ENCODE measurements at places on chromosomes 1 and 21. TPM values are rescaled to one million over a fixed set of nuclear protein-coding genes. Genes with fewer than 3 reads are reported as not detected.

DNA sequence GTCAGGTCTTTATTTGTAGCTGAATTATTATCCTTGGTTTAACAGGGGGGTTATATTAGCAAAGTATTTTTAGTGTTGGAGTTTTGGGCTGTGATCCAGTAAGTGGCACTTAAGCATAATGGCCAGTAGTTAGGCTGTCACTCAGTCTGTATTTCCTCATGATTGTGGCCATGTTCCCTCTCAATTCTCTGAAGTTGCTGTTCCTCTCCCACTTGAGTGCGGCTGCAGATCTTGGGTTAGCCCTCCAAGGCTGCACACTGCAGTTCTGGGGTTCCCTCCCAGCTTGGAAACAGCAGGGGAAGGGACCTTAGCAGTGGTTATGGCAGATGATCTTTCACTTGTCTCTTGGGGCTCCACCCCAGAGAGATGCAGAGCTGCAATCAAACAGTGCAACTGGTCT, 23.2 kb upstream of the DENND1B start:
- H3K27ac ChIP-seq: no peak overlapping the region
- no peaks in the 10 kb centered on the region for H3K27me3 ChIP-seq
- no peak overlapping the region for H3K4me3 ChIP-seq
- no peak for DNase-seq
- H3K36me3 ChIP-seq: no peaks in the 10 kb centered on the region
- H3K4me1 ChIP-seq: no peaks in the 10 kb centered on the region

- no peaks in the 10 kb centered on the region for H3K4me1 ChIP-seq
- H3K27ac ChIP-seq: no peak overlapping the region
- H3K36me3 ChIP-seq: no peaks in the 10 kb centered on the region
- H3K4me3 ChIP-seq: no peak overlapping the region
- DNase-seq: no peak
- H3K27me3 ChIP-seq: no peaks in the 10 kb centered on the region
Observed at GRCh38 chr1:154465621-154466195, 36.3 kb upstream of the TDRD10 start.

DNA sequence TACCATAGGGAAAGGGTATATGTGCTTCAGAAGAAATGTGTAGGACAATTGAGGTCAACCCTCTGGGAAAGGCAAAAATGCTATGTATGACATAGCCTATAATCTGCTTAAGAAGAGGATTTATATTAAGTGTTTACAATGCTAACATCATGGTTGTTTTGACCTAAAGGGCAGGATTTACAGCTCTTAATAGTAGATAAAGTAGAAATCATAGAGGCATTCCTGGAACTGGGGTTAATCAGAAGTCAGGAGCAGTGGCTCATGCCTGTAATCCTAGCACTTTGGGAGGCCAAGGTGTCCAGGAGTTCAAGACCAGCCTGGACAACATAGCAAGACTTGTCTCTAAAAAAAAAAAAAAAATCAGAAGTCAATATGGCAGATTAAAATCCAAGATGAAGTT, 8.7 kb upstream of the RPL11 start:
- no peaks in the 10 kb centered on the region for H3K36me3 ChIP-seq
- H3K27ac ChIP-seq: no peak overlapping the region
- H3K4me1 ChIP-seq: no peaks in the 10 kb centered on the region
- DNase-seq: no peak
- no peak overlapping the region for H3K4me3 ChIP-seq

DNA sequence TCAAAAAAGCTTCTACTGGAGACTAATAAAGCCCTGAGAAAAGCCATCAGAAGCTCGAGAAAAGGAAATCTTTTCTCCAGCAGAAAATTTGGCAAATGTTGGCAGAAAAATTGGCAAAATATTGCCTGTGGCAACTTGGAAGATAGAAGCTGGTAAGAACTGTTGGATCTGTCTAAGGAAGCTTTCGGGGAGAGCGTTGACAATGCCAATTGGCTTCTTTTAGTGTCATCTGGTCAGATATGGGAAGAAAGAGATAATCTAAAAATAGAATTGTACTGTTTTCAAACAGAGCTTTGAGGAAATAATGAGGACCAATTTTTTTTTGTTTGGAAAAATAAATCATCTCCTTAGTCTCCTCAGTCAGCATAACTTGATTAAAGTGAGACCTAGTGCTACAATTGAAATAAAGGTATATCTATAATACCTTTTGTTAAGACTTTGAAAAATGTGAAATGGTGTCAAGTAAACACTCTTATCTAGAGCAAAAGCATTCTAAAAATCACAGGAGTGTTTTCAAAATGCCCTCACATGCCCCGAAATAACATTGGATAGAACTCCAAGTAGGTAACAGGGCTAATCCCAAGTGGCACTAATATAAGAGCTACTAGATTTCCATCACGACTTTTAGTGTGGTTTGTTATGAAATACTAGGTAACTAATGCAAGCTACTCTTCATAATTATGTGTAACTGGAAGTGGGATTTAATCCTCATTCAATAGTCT, 882.2 kb upstream of the B3GALT2 start:
- H3K27ac ChIP-seq: no peak overlapping the region
- no peak for DNase-seq
- no peaks in the 10 kb centered on the region for H3K36me3 ChIP-seq
- H3K4me3 ChIP-seq: no peak overlapping the region
- no peaks in the 10 kb centered on the region for H3K27me3 ChIP-seq
- no peaks in the 10 kb centered on the region for H3K4me1 ChIP-seq

DNA sequence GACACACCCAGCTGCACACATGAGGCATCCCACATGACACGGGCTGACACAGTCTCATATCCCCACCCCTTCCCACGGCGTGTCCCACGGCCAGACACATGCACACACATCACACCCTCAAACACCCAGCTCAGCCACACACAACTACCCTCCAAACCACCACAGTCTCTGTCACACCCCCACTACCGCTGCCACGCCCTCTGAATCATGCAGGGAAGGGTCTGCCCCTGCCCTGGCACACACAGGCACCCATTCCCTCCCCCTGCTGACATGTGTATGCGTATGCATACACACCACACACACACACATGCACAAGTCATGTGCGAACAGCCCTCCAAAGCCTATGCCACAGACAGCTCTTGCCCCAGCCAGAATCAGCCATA, 22.6 kb downstream of the PODN start:
- DNase-seq: no peak
- no peaks in the 10 kb centered on the region for H3K36me3 ChIP-seq
- no peaks in the 10 kb centered on the region for H3K27me3 ChIP-seq
- peaks cover 5% of the 10 kb centered on the region for H3K4me1 ChIP-seq

- peaks cover 9% of the 10 kb centered on the region for H3K4me1 ChIP-seq
- H3K27me3 ChIP-seq: peaks cover 15% of the 10 kb centered on the region
- peak overlapping the region; percentile 61 for H3K27ac ChIP-seq
- no peaks in the 10 kb centered on the region for H3K36me3 ChIP-seq
Observed at GRCh38 chr1:3312898-3313575, 141.4 kb upstream of the ARHGEF16 start.

DNA sequence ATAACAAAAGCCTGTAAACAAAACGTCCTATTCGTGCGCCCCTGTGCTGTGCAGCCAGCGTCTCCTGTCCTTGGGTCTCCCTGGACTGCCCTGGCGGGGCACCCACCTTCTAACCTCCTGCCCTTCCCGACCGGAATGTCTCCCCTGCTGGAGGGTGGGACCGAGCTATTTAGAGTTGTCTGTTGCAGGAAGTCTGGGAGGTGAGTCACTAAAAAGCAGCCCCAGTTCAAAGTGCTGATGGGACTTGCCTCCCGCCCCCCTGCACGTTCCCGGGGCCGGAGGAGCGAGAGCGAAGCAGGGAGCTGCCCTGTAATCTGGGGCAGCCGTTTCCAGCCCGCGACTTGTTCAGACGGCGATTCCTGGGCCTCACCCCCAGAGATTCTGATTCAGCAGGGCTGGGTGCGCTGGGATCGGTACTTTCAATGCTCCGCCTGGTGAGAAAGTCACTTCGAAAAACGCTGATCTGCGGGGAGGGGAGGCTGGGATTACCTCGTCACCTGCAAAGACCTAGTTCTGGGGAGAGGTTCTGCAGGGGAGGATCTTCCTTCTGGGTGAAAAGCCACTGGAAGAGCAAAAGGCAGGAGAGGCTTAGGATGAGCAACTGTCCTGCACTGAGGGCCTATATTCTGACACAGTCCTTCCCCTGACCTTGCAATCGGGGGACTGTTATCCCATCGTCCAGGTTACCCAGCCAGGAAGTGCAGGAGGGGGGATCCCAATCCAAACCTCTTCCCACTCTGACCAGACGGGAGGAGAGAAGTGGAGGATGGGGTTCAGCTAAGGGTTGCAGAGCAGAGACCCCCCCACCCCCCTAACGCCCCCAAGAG, 1.2 kb upstream of the DHRS3 start:
- H3K4me3 ChIP-seq: peak overlapping the region; percentile 85
- peak; percentile 83 for DNase-seq
- peak overlapping the region; percentile 98 for H3K27ac ChIP-seq
- peaks cover 23% of the 10 kb centered on the region for H3K4me1 ChIP-seq
- H3K36me3 ChIP-seq: no peaks in the 10 kb centered on the region

DNA sequence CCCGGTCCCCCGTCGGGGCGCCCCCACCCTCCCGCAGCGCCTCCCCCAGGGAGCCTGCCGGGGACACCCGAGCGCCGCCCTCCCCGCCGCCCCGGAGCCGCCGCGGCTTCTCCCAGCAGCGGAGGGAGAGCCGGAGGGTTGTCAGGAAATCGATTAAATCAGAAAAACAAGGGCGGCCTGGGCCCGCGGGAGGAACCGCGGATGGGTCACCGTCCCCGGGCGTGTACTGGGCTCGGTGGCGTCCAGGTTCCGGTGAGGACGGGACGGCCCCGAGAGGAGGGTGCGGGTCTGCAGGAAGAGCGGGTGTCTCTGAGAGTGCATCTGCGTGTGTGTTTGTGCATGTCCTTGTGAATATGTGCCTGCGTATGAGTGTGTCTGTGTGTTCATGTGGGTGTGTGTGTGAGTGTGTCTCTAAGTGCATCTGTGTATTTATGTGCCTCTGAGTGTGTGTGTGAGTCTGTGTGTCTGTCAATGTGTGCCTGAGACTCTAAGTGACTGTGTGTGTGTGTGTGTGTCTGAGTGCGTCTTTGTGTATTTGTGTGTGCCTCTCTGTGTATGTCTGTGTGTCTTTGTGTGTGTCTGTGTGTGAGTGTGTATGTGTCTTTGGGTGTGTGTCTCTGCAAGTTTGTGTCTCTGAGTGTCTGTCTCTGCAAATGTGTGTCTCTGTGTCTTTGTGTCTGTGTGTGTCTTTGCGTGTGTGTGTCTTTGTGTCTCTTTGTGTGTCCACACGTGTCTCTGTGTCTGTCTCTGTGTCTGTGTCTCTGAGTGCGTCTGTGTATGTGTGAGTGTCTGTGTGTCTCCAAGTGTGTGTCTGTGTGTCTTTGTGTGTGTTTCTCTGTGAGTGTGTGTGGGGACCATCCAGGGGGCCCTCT, 1.1 kb downstream of the SPSB1 start:
- no peaks in the 10 kb centered on the region for H3K4me1 ChIP-seq
- H3K27me3 ChIP-seq: no peaks in the 10 kb centered on the region
- DNase-seq: no peak
- H3K36me3 ChIP-seq: no peaks in the 10 kb centered on the region

GRCh38 chr1:223684488-223684792, 18.9 kb upstream of the CAPN8 start:
- H3K27ac ChIP-seq: no peak overlapping the region
- H3K4me1 ChIP-seq: no peaks in the 10 kb centered on the region
- H3K36me3 ChIP-seq: no peaks in the 10 kb centered on the region
- DNase-seq: no peak
- H3K27me3 ChIP-seq: no peaks in the 10 kb centered on the region

The FUCA1 gene
- total RNA-seq: 111 TPM

The SPATA1 gene
- total RNA-seq: 3.8 TPM

The SLC6A9 gene
- total RNA-seq: 4.6 TPM
